Left hindlimb (tissue), 1 donor: ENCODE measurements at places on chromosomes 16 and 17.

DNA sequence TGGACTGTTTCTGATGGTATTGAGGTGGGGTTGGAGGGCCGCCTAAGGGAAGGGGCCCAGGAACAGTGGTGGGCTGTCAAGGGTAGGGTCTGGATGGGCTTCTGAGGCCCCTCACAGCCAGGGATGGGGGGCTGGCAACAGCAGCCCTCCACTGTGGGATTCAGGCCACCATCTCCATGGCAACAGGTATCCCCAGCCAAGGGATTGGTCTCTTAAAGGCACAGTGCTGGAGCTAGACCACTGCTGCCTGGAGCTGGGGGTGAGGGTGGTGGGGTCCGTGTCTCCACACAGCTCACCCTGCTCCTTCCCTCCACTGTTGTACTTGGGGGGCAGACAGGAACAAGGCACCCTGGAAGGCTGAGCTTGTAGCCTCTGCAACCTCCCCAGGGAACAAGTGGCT is 41.8 kb downstream of the PSME3IP1 start:
- DNase-seq: no peak

- no peak for DNase-seq
Observed at GRCh38 chr16:86039606-86040005, 140.6 kb downstream of the IRF8 start.

GRCh38 chr17:74485022-74485743 is 18.7 kb downstream of the CD300A start:
- DNase-seq: no peak

- DNase-seq: peak; percentile 44
Observed at GRCh38 chr17:27878776-27879562, 14.2 kb downstream of the LYRM9 start.

GRCh38 chr17:61750656-61751055 is 112.7 kb downstream of the BRIP1 start:
- DNase-seq: no peak

DNA sequence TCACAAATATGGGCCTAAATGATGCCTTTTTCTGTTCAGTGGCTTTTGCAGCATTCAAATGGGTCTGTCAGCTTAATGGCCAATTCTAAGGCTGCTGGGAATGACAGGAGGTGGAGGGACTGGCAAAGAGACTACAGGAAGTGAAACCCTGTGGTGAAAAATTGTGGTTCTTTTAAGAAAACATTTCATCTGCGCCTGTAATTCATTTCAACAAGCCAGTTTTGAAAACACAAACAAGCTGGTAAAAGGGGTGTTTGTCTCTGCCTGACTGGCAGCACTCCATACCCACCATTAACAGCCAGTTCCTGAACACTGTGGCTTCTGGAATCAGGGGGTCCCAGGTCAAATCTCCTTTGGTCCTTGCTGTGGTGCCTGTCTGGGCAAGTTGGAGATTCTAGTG is 3.6 kb upstream of the KDM8 start:
- DNase-seq: peak; percentile 67

- no peak for DNase-seq
Observed at GRCh38 chr17:35227546-35227945, 15.3 kb upstream of the SLFN5 start.
